ENCODE measurements at places on chromosomes 6 and 20.
A peak's percentile ranks its signal among the peaks of the same experiment; 100 is the strongest.

DNA sequence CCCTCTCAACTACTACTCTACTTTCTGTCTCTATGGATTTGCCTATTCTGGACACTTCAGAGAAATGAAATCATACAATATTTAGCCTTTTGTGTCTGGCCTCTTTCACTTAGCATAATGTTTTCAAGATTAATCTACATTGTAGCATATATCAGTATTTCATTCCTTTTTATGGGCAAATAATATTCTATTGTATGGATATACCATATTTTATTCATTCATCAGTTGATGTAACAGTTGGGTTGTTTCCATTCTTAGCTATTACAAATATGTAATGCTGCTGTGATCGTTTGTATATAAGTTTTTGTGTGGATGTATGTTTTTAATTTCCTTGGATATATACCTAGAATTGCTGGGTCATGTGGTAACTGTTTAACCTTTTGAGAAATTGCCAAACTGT is 23.4 kb downstream of the FAM184A start:
- DNase-seq, result no peak

- DNase-seq, result no peak
These were observed 557.3 kb upstream of the CDH4 start for GRCh38 chr20:60694763-60695162.

- no peak for DNase-seq
These were observed 448.0 kb downstream of the EYS start for GRCh38 chr6:65259059-65259458.

- DNase-seq, result no peak
These were observed 123.0 kb downstream of the SOBP start for GRCh38 chr6:107612762-107613415.

DNA sequence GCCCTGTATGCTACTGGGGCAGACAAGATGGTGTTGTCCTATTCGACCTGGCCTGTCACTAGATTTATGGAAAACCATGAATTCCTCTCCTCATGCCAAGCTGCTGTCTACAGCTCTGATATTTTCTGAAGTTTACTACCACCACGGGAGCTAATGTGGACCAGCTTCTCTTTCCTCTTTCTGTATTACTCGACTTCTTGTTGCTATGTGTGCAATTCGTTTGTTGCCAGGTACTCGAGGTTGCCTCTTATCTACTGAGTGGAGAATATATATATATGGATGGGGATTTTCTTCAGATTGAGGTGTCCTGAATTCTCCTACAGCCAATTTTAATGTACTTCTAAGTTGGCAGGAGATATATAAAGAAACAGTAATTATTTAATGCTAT is 34.7 kb downstream of the MAN1A1 start:
- no peak for DNase-seq

GRCh38 chr6:79173378-79173777 is 61.1 kb downstream of the HMGN3 start:
- DNase-seq, result no peak

- DNase-seq, result no peak
These were observed 69.7 kb downstream of the TNFAIP3 start for GRCh38 chr6:137936798-137937197.

DNA sequence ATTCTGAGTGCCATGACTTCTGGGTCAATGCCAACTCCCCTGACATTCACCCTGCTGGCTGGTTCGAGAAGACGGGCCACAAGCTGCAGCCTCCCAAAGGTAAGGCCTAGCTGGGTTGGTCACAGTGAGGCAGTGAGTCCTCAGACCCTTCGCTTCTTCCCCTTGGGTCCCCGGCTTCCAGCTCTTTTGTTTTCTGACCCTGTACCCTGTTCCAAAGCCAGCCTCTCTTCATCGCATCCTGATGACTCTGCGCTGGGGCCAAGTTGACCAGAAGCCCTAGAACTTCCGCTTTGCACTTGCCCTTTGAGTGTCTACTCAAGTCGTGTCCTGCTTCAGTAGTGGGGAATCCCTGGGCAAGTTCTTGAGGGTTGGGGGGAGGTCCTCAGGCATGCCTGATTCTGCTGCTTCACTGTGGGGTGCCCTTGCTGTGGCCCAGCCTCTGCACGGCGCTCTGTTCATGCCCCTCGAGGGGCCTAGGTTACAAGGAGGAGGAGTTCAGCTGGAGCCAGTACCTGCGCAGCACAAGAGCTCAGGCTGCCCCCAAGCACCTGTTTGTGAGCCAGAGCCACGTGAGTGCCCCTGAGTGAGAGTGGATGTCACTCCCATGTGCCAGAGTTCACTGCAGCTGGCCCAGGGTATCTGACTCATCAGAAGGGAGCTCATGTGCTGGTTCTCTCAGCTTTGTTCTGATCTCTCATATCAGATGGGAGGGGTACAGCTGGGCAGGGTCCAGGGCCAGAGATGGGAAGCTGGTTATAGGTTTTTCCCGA is 23.0 kb downstream of the L3MBTL1 start:
- DNase-seq, result no peak

DNA sequence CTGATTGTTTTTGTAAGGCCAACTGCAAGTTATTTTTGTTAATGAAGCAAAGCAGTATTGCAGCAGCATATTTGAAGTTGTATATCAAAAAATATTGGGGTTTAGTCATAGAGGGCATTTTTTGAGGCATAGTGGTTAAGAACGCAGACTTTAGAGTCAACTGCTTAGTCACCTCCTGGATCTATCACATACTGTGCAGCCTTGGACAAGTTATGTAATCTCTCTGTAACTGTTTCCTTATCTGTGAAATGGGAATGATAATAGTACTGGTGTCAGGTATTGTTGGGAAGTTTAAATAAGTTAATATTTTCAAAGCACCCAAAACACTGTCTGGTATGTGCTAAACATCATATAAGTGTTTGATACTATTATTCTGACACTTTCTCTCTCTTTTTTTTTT is 27.2 kb upstream of the EFHC1 start:
- DNase-seq, result no peak

DNA sequence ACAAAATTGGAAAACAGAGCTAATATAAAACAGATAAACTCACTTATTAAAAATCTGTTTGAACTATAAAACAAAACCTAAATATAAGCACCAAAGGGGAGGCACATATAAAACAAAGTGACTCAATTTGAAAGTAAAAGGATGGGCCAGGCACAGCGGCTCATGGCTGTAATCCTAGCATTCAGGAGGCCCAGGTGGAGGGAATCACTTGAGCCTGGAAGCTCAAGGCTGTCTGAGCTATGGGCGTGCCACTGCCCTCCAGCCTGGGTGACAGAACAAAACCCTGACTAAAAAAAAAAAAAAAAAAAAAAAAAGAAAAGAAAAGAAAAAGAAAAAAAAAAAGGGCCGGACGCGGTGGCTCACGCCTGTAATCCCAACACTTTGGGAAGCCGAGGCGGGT is 31.1 kb upstream of the SMAP1 start:
- no peak for DNase-seq

GRCh38 chr20:46221256-46221833 is 87.0 kb downstream of the CDH22 start:
- DNase-seq, result no peak

DNA sequence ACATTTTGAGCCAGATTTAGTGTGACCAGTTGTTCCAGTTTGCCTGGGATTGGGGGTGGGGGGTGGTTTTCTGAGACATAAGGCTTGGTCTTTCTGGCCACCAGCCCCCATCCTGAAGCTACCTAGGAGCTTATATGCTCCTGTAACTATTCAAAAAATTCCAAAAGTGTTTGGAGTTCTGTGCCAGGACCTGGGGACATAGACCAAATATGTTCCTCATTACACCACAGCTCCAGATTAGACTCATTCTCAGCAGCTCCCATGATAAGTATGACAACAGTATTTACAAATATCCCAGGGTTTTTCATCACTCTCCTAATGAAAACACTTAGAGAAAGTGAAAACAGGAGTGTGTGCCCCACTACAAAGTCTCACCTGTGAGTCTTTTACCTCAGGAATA is 37.8 kb upstream of the RNF144B start:
- DNase-seq, result no peak

GRCh38 chr20:5779071-5779900 is 29.1 kb downstream of the SHLD1 start:
- DNase-seq, result peak; percentile 61

GRCh38 chr6:148952147-148953035 is 205.6 kb downstream of the UST start:
- DNase-seq, result no peak

- DNase-seq, result no peak
These were observed 368.2 kb upstream of the SULF2 start for GRCh38 chr20:48153523-48153922.

DNA sequence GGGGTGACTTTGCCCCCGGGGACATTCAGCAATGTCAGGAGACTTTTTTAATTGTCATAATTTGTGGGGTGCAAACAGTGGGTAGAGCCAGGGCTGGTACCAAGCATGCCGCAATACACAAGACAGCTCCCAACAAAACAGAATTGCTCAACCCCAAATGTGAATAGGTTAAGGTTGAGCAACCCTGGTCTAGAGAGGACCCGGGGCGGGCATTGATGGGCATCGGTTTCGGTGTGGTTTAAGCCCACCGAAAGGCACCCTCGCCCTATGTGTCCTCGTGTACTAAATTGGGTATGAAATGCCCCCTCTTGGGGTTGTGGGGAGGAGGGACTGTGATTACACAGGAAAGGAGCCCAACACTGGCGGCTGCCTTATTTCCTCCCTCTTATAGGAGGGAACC is 36.0 kb downstream of the KIAA1755 start:
- DNase-seq, result no peak

- no peak for DNase-seq
These were observed 4.0 kb upstream of the LIN28B start for GRCh38 chr6:104952911-104953399.

DNA sequence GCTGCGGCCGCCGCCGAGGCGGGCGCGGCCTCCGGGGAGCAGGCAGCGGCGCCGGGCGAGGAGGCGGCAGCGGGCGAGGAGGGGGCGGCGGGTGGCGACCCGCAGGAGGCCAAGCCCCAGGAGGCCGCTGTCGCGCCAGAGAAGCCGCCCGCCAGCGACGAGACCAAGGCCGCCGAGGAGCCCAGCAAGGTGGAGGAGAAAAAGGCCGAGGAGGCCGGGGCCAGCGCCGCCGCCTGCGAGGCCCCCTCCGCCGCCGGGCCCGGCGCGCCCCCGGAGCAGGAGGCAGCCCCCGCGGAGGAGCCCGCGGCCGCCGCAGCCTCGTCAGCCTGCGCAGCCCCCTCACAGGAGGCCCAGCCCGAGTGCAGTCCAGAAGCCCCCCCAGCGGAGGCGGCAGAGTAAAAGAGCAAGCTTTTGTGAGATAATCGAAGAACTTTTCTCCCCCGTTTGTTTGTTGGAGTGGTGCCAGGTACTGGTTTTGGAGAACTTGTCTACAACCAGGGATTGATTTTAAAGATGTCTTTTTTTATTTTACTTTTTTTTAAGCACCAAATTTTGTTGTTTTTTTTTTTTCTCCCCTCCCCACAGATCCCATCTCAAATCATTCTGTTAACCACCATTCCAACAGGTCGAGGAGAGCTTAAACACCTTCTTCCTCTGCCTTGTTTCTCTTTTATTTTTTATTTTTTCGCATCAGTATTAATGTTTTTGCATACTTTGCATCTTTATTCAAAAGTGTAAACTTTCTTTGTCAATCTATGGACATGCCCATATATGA is 3.2 kb downstream of the MARCKS start:
- peak; percentile 63 for DNase-seq

DNA sequence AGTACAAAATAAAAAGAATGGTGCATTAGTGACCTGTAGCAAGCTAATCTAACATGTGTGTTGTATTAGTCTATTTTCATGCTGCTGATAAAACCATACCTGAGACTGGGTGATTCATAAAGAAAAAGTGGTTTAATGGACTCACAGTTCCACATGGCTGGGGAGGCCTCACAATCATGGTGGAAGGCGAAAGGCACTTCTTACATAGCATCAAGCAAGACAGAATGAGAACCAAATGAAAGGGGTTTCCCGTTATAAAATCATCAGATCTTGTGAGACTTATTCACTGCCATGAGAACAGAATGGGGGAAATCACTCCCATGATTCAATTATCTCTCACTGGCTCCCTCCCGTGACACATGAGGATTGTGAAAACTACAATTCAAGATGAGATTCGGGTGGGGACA is 45.4 kb upstream of the AIG1 start:
- no peak for DNase-seq

DNA sequence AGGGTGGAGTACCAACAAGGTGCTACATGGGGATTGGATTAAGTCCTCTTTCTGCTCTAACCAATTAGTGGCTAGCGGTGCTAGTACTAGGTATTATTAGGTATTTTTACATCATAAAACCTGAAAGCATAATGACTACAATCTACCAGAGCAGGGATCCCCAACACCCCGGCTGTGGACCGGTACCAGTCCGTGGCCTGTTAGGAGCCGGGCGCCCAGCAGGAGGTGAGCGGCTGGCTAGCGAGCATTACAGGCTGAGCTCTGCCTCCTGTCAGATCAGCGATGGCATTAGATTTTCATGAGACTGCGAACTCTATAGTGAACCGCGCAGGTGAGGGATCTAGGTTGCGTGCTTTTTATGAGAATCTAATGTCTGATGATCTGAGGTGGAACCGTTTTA is 9.1 kb upstream of the CD40 start:
- no peak for DNase-seq
